T1000 (cell line): ENCODE measurements at places on chromosomes 5 and 9.

DNA sequence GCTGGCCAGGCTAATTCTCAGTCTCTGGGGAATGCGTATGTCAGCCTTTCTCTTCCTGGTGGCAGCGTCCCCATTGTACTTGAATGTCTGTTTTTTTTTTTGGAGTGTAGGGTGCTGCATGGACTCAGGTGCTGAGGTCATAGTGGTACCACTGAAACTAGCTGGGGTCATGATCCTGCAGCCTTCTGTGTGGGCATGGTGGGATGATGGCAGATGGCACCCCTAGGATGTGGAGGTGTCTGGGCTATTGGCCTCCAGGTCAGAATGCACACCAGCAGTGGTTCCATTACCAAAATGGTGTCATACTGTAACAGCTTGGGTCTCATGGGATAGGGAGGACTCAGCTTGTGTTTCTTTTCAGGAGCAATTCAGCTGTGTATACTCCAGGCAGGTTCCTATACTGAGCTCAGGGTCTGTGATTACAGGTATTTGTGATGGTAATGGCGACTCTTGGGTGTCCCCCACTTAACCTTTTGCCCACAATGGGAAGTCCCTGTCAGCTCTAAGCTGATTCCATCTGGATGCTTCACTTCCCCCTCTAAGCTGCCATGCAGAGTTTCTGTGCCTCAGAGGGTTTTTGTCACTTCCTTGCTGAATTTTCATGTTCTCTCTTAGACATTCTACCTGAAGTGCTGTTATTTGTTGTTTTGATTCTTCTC, 17.9 kb downstream of the HSD17B4 start:
- DNase-seq, result no peak

DNA sequence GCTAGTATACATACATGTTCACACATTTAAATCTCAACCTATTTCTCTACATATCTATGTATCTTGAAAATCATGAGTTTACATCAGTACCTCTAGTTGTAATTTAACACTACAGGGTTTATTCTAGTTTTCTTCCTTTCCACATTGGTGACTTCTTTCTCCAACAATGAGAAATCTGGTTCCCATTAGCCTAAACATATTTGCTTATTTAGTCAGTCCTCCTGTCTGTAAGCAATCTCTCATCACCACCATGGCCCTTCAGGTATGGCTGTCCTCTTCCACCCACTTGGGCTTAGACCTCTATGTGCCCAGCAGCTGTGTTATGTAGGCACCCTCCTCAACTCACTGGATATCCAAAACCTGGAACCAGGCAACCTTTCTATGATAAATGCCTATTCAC, 8.0 kb upstream of the SPATA31D1 start:
- no peak for DNase-seq

- DNase-seq, result no peak
Measured at GRCh38 chr5:149937610-149938009, 7.0 kb downstream of the PDE6A start.

GRCh38 chr9:123329329-123329955, 26.6 kb upstream of the CRB2 start:
- no peak for DNase-seq

GRCh38 chr5:39080597-39081204, 6.5 kb upstream of the RICTOR start:
- no peak for DNase-seq

- no peak for DNase-seq
Measured at GRCh38 chr9:128773049-128773448, 1.3 kb upstream of the ZER1 start.

DNA sequence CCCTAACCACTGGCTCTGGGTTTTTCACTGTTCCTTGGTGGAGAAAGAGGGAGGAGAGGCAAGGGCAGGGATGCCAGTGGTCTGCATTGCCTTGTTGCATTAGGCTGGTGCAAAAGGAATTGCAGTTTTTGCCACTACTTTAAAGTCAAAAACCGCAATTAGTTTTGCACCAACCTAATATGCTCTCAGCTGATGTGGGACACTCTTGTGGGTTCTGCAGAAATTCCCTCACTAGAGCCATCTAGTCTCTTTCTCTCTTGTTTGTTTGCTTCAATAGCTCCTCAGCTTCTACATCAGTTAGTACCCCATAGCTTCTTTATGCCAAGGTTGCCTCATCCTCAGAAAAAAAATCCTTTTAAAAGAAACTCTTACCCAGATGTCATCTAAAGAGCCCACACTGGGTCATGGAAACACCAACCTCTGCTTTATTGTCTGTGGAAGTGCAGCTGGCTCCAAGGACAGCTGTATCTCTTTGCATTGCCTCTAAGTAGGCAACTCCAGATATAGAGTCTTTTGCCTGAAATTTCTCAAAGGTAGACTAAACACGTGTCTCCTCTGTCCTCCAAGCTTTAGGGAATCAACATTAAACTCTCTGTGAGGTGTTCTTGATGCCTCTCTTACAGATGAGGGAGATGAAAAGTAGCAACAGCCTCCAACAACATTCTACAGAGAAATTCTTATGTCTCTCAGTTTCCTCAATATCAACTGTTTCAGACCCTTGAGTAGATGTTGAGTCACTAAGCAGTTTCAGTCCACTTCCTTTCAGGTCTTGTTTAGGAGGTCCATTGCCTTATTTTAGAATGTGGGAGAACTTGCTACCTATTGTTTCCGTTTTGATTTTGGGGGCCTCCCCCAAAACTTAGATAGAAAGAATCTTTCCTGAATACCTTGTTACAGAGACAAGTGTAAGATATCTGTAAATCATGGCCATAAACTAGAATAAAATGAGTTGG, 84.9 kb upstream of the MEF2C start:
- DNase-seq, result no peak

GRCh38 chr5:78568676-78569075, 79.9 kb downstream of the LHFPL2 start:
- no peak for DNase-seq

GRCh38 chr5:136642976-136643375, 277.6 kb upstream of the TRPC7 start:
- no peak for DNase-seq

- DNase-seq, result peak; percentile 44
Measured at GRCh38 chr5:141084487-141084989, 9.9 kb upstream of the PCDHB2 start.

GRCh38 chr5:56211298-56211865, 21.7 kb downstream of the ANKRD55 start:
- no peak for DNase-seq

DNA sequence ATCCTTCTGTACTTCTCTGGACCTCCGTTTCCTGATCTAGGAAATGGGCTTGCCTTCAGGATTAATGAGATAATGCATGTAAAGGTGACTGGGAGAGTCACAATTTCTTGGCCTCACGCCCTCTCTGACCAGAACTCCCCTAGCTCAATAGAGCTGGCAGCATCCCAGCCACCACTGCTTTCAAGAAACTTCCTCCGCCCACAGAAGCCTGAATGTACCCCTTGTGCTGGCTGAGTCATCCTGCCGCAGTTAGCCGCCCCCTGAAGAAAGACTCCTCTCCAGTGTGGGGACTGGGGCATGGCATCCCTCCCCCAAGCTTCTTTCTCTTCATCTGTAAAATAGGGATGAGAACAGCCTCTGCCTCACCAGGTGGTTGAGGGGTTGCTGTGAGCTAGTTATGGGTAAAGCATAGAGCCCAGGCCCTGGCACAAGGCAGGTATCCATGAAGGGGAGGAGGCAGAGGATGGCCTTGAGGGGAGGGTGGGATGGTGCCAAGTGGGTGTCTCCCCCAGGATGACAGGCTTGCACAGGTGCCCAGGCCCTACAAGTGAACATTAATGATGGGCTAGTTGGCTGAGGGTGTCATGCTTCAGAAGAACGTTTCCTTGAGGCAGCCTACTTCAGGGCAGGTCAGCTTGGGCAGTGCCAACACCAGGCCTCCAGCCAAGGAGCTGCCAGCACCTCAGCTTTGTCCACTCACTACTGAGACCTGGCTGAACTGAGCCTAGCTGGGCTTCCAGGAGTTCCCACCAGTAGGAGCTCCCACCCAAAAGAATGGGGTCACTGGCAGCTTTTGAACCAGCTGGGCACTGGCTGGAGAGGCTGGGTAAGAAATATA, 3.4 kb downstream of the PDLIM4 start:
- peak; percentile 24 for DNase-seq

- no peak for DNase-seq
Measured at GRCh38 chr5:174545926-174546325, 178.5 kb upstream of the MSX2 start.

- DNase-seq, result no peak
Measured at GRCh38 chr5:58378613-58379390, 81.1 kb downstream of the PLK2 start.

GRCh38 chr5:77995793-77996409, 219.8 kb upstream of the TBCA start:
- no peak for DNase-seq

DNA sequence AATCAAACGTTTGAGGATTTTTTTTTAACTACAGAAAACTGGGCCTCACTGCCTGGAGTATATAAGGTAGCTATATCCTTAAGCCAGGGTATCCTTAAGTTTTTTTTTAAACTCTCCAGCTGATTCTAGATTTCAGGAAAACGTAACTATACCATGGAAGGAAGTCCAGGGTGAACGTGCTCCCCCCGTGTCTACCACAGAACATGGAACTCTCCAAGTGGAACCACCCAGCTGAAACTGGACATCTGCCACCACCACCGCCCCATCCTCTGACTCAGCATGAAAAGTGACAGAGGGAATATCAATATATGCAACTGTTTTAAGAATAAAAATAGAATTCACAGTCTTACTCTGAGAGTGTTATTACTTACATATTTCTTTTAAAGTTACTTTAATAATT, 61.3 kb downstream of the DROSHA start:
- DNase-seq, result no peak

GRCh38 chr5:83595217-83595616, 123.7 kb downstream of the VCAN start:
- DNase-seq, result no peak

- DNase-seq, result no peak
Measured at GRCh38 chr5:15008921-15009320, 137.3 kb upstream of the ANKH start.

DNA sequence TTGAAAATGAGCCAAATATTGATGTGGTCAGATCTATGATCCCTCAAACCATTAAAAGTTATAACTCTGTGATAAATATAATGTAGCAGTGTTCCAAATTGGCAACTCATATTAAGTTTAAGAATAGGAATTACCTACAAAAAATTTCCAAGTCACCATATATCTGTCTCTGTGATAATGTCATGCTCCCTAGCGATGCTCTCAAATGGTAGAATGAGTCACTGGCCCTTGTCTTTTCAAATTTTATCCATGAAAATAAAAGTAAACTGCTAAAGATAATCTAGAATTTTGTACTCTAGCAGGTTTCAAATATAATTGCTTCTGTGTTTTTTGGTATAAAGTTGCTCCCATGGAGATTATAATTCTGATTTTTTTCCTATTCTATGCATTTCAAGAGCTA, 277.1 kb downstream of the PDE4D start:
- DNase-seq, result no peak

GRCh38 chr5:170650850-170651249, 132.7 kb upstream of the GABRP start:
- no peak for DNase-seq

DNA sequence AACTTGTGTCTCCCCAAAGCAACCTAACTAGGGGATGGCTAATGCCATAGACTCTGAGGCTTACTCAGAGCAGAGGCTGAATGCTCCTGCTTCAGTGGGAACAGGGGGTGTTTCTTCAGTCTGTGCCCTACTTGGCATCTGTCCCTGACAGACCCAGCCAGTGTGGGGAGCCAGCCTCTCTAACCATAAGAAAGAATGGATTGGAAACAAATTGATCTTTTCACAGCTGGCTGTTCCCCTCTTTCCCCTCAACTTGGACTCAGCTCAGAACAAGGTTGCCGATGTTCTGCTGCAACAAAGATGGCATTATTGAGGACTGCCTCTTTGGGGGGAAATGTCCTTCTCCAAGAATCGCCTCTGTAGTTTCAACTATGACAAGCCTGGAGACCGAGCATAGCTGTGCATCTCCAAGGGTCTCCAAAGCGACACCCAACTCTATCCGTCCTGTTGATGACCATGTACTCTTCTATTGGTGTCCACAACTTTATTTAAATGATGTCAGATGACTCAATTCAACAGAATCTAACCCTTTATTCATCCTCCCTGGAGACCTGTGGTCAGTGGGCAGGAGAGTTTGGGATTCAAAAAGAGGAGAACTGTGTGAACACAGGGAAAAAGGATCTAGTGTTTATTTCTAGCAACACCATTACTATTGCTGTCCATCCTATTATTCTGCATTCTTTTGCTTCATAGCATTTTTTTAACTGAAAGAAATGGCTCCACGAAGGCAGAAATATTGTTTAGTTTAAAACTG, 24.7 kb upstream of the TNC start:
- DNase-seq, result no peak

- DNase-seq, result no peak
Measured at GRCh38 chr5:116681334-116682013, 106.9 kb upstream of the SEMA6A start.

GRCh38 chr5:73763300-73764032, 137.5 kb downstream of the ARHGEF28 start:
- DNase-seq, result no peak

DNA sequence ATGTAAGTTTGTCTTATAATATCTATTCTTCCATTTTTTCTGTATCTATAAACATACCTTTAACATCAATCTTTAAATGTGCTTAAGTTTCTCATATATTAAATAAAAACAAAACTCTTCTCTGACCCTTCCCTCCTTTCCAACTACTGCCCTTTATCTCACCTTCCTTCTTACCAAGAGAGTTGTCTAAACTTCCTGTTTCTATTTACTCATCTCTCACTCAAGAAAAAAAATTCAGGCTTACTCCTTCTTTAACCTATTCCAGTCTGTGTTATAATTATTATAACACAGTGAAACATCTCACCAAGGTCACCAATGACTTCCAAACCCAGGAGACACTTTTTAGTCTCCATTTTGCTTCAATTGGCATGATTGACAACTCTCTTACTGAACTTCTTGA, 140.9 kb downstream of the CCDC171 start:
- no peak for DNase-seq

- no peak for DNase-seq
Measured at GRCh38 chr9:100729336-100729895, 151.5 kb downstream of the CAVIN4 start.

- DNase-seq, result no peak
Measured at GRCh38 chr5:154647114-154647760, 107.9 kb upstream of the LARP1 start.

DNA sequence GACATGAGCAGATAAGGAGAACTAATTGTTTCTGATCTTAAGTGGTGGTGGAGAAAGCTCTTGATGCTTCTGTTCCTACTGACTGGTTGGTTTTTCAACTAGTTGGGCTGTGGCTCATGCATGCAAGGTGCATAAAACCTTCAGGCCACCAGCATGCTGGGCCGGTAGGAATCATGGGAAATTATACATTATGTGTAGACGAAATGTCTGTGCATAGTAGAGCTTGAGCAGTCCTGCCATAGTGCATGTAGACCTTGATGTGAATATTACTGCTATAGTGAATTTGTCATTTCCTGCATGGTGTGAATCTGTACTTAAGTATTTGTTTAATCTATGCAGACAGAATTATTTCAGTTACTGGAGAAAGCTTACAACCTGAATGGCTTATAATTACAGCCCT, 433.6 kb upstream of the ADAMTSL1 start:
- no peak for DNase-seq
